Fibroblast of mammary gland (primary cell): ENCODE measurements at places on chromosomes 1 and 21.

- DNase-seq = no peak
Measured at GRCh38 chr1:72013161-72013560, 269.2 kb downstream of the NEGR1 start.

DNA sequence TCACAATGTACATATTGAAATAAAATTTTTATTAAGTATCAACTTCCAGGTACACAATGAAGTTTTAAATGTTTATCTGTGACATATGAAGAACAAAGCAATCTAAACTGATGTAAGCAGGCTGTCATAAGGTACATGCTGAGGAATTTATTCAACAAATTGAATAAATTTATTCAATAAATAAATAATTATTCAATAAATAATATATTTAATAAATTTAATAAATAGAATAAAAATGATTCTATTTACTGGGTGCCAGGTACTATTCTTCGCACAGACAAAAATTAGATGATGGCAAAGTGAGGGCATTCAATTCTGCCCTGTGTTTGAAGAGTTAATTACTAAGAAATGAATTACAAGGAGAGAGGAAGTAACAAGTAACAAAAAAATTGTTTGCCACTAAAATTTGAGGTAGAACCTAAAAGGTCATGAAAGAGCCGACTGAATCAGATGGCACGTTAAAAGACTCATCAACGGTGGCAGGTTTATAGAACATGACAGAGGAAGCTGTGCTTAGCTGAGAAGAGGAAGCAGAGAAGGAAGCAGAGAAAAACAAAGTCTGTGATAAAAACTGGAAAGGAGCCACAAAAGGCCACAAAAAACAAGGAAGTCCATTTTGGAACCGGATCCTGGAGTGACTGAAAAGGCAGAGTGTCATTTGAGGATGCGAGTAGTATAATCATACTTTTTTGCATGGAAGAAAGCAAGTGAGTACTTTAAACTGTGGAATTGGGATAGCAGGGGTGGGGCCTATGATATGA, 2.2 kb upstream of the USP24 start:
- no peak for DNase-seq

- DNase-seq = peak; percentile 53
Measured at GRCh38 chr1:11784993-11785769, 20.6 kb downstream of the MTHFR start.

GRCh38 chr1:20507248-20507563, 745 bp downstream of the MUL1 start:
- DNase-seq = no peak

DNA sequence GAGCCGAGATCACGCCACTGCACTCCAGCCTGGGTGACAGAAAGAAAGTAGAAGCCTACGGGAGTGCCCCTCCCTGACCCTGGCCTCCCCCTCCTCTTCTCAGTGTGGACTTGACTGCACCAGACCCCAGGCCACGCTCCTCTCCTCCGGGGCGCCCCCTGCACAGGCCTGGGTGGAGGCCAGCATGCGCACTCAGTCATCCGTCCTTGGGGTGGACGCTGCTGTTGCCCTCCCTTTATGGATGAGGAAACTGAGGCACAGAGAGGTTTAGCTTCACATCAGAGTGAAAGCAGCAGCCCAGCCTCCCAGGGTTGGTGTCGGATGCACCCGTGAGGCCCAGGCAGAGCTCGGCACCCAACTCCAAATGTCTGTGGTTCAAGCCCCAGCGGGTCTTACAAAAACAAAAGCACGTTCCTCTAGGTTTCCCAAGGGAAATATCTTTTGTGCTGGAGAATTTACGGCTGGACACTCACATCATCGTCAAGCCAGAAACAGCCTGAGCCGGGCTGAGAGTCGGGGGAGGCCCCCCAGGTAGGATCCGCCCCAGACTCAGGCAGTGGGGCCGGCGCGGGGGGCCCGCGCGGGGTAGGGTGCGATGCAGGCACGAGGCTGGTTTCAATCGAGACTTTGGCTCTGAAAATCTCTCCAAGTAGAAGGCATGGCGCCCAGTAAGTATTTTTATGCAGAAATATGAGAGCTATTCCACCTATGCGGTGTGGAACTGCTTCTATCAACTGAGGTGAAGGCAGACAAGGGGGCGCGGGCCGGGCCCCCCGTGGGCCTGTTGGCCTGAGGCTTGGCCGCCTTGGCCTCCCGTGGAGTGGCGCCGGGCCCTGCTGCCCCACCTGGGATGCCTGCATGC, 36.6 kb downstream of the MORN1 start:
- no peak for DNase-seq

GRCh38 chr1:3322450-3323020, 131.9 kb upstream of the ARHGEF16 start:
- no peak for DNase-seq

DNA sequence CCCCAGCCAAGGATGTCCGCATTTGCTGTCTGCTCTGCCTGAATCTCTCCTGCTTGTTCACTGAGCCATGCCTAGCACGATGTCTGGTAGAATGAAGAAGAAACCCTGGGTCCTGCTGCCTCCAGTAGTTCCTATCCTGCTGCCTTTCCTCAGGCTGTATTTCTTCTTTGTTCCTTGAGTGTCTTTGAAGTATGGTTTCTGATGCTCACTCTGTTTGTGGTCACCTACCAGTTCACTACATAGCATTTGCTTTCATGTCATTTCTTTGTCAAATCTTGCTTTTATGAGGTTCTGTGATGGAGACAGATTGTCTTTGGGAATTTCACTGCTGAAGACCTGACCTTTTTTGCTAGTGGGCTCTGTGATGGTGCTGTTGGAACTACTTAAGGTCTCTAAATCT, 5.9 kb downstream of the UCK2 start:
- no peak for DNase-seq

DNA sequence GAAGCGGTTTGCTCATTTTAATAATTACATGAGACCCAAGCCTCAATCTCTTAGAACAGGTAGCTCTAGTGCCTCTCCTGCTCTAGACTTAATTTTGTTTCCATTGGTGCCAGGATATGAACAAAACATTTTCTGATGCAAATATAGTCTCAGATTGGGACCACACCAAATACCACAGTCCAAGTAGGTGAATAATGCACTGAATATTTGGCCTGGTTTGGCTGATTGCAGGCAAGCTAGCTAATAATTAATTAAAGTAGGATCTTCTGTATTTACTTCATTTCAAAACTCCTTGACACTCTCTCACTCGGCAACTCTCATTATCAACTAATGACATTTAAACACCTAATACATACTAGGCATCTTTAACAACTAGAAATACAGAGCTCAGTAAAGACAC, 219.6 kb downstream of the LTN1 start:
- DNase-seq = no peak

GRCh38 chr1:94438692-94439276, 20.6 kb downstream of the ABCD3 start:
- DNase-seq = no peak

DNA sequence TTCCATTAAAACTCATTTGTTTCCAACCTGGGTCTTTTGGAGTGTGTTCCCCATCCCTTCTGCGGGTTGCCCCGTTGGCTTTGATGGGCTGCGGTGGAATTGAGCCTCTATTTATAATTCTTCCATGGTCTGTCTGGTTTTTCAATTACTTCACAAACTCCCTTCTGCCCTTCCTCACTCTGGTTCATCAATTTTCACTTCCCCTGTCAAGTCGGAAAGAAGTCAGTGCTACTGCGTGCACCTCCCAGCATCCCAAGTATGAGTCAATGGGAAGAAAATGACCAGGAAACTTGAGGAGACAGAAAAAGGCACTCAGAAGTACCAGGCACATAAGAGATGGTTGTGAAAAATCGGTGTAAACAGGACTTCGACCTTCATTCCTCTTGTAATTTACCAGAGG, 126.2 kb downstream of the KAZN start:
- DNase-seq = no peak

DNA sequence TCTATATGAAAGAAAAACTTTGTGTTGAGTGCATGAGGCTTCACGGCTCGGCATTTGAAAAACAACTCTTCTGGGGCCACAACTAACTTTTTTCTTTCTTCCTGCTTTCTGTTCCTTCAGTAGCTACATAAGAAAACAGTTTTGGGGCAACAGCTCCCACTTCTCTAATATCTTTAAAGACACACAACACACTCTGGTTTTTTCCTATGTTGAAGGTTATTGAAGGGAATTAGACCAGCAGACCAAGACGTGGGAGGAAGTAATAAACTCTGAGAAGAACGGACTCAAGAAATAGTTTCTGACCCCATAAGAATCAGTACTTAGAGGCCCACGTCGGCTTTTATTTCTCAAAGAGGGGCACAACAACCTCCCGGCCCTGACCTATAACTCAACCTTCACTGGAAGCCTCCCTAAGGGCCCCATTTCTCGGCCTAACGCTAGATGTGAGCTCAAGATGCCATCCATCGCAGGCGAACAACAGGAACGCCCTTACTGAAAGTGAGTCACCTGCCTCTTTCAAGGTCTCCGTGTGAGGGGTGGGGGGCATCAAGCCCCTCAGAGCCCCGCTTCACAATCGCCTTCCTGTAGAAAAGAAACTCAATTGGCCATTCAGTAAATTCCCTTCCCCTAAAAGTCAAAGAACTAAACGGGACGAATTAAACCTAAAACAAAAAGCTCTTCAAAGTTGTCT, 844 bp downstream of the ZMYM6 start:
- peak; percentile 62 for DNase-seq

GRCh38 chr1:22052115-22053016, at the start of gene CDC42:
Gene CDC42 (plus strand): TSS chr1:22052709. CDS start chr1:22078479, 25,770 bp downstream.
- DNase-seq = peak; percentile 93

- no peak for DNase-seq
Measured at GRCh38 chr1:191910245-191910644, 248.0 kb upstream of the RGS18 start.

DNA sequence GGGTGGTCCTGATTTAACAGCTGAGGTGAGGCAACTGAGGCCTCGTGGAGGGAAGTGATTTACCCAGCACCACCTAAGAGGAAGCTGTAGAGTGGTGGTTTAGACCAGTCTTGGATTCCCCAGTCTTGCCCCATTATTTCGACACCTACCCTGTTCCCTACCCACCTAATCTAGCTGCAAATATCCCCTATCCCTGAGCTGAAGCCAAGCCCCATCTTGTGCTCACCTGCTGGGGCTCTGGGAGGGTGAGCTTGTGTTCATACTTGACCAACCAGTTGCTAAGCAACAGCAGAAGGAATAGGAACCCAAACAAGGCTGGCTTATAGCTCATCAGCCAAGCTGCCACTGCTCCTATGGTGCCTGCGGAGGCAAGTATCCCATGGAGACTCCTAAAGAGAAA, 2.0 kb downstream of the TEX46 start:
- no peak for DNase-seq

DNA sequence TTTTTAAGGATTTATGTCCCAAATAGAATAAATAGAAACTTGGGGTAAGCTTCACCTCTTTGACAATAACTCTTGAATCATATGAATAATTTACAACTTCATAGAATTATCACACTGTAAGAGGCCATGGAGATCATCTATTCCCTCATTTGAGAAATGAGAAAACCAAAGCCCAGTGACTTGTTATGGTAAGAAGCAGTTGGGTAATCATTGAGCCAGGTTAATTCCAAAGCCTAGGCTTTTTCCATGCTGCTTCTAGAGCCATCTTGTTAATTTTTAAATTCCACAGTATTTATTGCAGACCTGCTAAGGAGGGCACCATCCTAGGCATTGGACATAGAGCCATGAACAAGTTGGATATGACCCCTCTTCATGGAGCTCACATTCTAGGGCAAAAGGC, 160.5 kb downstream of the CDC7 start:
- no peak for DNase-seq

DNA sequence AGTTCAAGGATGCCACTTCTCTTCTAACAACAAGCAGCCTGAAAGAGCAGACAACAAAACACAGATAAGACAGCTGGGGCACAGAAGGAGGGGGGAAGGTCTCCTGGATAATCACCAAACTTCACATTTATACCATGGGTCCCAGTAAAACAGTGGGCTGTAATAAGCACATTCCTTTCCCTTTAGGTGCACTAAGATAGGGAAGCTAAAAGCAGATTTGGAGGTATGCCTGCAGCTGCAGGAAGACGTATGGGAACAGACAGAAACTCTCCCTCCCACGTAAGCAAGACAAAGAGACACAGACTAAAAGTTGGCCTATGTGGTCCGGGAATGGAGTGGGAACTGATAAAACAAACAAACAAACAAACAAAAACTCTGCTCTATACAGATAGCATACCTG, 612.1 kb downstream of the MRPL39 start:
- no peak for DNase-seq

DNA sequence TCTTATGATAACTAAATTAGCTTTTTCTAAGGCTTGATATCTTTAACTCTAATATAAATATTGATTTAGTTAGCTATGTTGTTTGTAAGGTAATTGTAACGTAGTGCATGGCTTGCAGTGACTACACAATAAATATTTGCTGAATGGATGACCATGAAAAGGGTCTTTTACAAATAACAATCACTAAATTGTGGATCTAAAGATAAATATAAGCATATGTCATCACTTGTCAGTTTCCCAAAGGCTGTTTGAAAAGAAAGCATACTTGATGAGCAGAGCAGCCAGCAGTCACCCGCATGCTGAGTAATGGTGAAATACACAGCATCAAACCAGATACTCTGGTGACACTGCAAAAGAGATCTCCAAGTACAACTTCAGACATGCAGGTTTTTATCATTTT, 92.5 kb upstream of the FMN2 start:
- DNase-seq = no peak

DNA sequence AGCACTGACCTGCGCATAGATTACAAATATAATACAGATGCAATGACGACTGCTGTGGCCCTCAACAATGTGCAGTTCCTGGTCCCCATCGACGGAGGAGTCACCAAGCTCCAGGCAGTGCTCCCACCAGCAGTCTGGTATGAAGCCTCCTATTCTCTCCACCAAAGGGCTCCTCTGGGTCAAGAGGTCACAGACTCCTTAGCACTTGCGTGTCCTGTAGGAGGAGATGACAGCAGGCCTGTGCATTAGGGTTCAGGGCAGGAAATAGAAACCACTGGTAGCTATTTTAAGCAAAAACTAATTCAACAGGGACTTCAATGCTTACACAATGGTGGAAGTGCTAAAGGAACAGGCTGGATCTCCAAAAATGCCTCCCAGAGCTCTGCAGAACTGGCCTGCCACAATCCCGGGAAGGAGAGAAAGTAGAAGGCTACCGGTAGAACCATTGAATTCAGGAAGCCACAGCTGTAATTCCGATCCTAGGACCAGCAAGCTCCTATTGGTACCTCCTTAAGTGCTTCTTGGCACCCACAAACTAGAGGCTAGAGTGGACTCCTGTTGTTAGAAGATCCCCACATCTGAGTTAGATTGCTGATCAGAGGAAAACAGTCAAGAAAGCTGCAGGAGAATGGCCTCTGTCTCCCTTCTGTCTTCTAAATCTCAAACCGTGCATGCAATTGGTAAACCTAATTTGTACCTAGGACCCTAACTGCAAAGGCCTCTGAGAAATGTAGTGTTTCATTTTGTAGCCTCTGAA, 12.7 kb upstream of the DYNLT5 start:
- no peak for DNase-seq

DNA sequence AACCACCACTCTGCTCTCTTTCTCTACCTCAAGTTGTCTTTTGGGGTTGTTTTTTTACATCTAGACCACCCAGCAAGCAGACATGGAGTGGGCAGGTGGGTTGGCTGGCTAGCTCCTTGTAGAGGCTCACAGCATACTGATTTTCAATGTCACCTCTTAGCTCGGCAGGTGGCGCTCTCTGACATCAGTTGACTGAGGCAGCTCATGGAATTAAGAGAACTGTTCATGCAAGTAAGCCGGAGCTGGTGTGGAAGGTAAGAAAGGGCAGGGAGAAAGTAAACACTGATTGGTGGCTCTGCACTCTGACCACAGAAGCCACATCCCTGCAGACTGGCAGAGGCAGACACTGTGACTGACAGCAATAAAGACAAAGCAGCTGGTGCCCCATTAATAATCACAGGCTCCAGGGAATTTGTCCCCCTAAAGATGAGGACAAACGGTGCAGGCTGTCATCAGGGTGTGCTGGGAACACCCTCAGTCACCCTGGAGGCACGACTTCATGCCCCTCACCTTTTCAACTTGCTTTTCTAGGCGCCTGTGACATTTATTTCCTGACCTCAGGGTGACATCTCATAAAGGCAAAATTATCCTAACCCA, 226.8 kb downstream of the LMX1A start:
- DNase-seq = peak; percentile 44
